ENCODE measurements at places on chromosomes 2 and 18. TPM values are rescaled to one million over a fixed set of nuclear protein-coding genes. Genes with fewer than 3 reads are reported as not detected.

DNA sequence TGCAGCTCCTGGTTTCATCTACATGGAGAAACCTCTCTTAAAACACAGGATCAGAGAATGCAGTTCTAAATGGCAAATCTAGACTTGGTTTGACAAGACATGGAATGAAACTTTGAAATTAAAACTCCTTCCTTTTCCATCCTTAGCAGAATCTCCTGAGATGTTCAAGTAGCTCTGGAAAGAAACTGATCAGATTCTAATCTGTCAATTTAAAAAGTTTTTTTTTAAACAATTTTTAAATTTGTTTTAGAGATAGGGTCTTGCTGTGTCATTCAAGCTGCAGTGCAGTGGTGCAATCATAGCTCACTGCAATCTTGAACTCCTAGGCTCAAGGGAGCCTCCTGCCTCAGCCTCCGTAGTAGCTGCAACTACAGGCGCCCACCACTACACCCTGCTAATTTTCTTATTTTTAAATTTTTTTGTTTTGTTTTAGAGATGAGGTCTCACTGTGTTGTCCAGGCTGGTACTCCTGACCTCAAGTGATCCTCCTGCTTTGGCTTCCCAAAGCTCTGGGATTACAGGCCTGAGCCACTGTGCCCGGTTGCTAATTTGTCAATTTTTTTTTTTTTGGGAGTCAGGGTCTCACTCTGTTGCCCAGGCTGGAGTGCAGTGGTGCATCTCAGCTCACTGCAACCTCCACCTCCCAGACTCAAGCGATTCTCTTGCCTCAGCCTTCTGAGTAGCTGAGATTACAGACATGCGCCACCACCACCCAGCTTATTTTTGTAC, 216.7 kb downstream of the TGIF1 start:
- no peaks in the 10 kb centered on the region for H3K27me3 ChIP-seq
- H3K36me3 ChIP-seq: no peaks in the 10 kb centered on the region
- no peak overlapping the region for H3K27ac ChIP-seq
- no peak for DNase-seq
- no peak overlapping the region for H3K4me3 ChIP-seq
- peaks cover 12% of the 10 kb centered on the region for H3K4me1 ChIP-seq

- H3K27ac ChIP-seq: no peak overlapping the region
- no peaks in the 10 kb centered on the region for H3K4me1 ChIP-seq
- no peak for DNase-seq
- H3K36me3 ChIP-seq: no peaks in the 10 kb centered on the region
- H3K27me3 ChIP-seq: peaks cover 7% of the 10 kb centered on the region
Measured at GRCh38 chr18:48095726-48096125, 165.3 kb upstream of the SMAD2 start.

Gene MORN2
- total RNA-seq: 18.0 TPM

DNA sequence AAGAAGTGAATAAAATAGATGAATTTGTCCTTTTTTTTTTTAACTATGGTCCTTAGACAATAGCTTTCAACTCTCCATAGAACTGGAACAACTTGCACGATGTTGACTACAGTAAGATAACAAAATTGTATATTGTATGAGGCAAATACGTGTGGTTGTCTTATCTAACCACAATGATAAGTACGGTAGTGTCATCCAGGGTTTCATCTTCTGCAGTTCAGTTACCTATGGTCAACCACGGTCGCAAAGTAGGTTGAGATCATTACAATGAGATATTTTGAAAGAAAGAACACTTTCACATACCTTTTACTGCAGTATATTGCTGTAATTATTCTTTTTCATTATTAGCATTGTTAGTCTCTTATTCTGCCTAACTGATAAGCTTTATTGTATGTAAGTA, 295.2 kb downstream of the PARD3B start:
- H3K4me1 ChIP-seq: peaks cover 18% of the 10 kb centered on the region
- no peak overlapping the region for H3K27ac ChIP-seq
- no peaks in the 10 kb centered on the region for H3K27me3 ChIP-seq
- no peak for DNase-seq

GRCh38 chr2:219272995-219273394, 6.2 kb upstream of the DNAJB2 start:
- H3K4me3 ChIP-seq: no peak overlapping the region
- H3K27me3 ChIP-seq: no peaks in the 10 kb centered on the region
- DNase-seq: no peak
- H3K4me1 ChIP-seq: peaks cover 25% of the 10 kb centered on the region
- peak overlapping the region; percentile 97 for H3K27ac ChIP-seq

Gene MATN3
- 13.3 TPM for total RNA-seq

Gene CAD
- 50.7 TPM for total RNA-seq

Gene SEH1L
- total RNA-seq: 41.2 TPM

GRCh38 chr2:60925994-60926740, 44.8 kb downstream of the REL start:
- no peak overlapping the region for H3K27ac ChIP-seq
- peaks cover 5% of the 10 kb centered on the region for H3K4me1 ChIP-seq
- DNase-seq: peak; percentile 20
- no peaks in the 10 kb centered on the region for H3K27me3 ChIP-seq
- H3K36me3 ChIP-seq: peaks cover 2% of the 10 kb centered on the region

All from astrocyte (in vitro differentiated cells and primary cell).